ENCODE measurements at places on chromosomes 1 and 21. TPM values are rescaled to one million over a fixed set of nuclear protein-coding genes. Genes with fewer than 3 reads are reported as not detected.

- DNase-seq: no peak
These were observed 11.1 kb downstream of the MTHFR start for GRCh38 chr1:11794446-11795237.

DNA sequence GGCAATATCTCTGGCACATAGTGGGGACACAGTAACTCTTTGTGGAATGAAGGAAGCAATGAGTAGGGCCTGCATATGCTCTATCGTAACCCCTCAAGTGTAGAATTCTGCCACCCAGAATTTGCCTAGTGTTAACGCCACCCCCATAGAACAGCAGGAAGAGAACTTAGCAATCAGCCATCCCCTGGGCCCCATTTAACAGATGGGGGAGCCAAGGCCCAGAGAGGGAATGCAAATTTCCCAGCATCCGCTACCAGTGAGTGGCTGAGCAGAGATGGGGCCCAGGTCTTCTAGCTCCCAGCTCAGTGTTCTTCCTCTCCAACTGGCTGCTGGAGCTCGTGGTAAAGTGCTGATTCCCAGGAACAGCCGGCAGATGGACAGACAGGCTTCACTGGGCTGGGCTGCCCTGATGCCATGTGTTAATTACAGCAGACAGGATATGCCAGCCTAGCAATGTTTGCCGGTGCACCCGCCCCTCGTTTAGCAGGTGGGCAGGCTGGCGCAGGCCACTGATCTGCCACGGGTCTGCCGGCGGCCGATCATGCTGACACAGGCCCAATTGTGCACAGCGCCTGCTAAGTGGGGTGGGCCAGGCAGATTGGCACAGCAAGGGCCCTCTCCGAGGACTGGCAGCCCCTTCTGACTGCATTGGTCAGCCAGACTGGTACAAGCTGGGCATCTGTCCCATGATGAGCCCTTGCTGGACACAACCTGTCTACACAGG is 171.9 kb downstream of the IGSF21 start:
- DNase-seq: no peak

- DNase-seq: no peak
These were observed 20.4 kb upstream of the PADI2 start for GRCh38 chr1:17139637-17140036.

DNA sequence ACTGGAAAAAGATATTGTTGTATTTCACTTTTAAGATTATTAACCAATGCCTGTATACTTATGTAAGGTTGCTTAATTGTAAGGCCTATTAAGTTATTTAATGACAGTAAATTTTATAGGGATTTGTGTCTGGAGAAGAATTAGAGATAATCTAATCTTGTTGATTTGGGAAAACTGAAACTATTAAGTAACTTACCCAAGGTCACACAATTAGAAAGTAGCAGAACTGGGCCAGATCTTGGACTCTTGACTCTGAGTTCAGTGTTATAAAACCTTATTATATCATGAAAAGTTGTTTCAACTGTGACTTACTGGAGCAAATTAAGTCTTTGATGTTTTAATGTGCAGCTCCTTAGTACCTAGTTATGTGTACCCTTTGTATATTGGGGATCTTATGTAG is 38.5 kb downstream of the CAMTA1 start:
- no peak for DNase-seq

GRCh38 chr1:153805042-153805745 is 30.0 kb downstream of the SLC27A3 start:
- DNase-seq: peak; percentile 80

- peak; percentile 4 for DNase-seq
These were observed 4.8 kb upstream of the ASB17 start for GRCh38 chr1:75937034-75937433.

DNA sequence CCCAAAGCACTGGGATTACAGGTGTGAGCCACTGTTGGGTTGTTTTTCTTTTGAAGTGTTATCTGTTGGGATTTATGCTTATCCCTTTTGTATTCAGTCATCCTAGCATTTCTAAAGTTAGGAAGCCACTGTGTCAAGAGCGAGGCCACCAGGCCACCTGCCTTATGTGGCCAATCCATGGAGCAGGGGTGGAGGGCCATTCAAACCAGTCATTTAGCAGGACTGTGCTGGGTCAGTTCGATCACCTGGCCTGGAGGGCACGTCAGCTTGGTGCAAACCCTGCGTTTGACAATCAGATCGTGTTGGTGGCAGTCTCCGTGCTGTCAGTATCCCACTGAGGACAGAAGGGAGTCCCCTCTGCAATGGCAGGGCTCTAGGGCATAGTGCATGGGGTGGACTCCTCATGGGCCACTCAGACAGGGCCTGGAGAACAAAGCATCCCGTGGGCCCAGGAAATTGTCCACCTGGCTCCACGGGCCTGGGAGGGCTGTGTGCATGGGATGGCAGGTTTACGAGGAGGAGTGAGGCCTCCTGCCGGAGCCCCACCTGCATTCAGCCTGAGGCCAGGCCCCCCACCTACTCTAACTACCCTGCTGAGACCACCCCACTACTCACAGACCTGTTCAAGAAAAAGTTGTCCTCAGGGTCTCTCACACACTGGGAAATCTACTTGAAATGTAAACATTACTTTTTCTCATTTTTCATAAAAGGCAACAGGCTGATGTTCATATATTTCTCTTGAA is 242.3 kb downstream of the SDCCAG8 start:
- no peak for DNase-seq

DNA sequence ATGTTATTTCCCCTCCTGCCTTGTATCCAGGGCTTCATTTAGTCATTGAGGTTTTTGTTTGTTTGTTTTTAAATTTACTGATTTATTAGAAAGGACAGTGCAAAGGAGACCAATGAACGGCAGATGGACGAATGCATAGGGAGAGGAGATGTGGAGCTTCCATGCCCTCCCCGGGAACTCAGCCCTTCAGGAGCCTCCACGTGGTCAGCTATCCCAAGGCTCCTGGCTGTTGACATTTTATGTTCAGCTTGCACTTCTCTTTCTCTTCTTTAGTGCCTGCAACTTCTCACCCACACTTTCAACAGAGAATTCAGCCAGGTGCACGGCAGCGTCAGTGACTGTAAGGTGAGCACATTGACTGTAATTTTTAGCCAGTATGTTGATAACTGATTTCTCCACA is 30.7 kb upstream of the PGD start:
- no peak for DNase-seq

The TESK2 gene
- total RNA-seq: 2.0 TPM

The PPIE gene
- total RNA-seq: 39.6 TPM

The WNT2B gene
- total RNA-seq: 1.8 TPM

The NMNAT1 gene
- 10.6 TPM for total RNA-seq

The ABCG1 gene
- 0.08 TPM for total RNA-seq

The HPCAL4 gene
- total RNA-seq: under 0.01 TPM

Measured in fibroblast of the aortic adventitia (primary cell).